ENCODE measurements at places on chromosomes 1 and 21.

DNA sequence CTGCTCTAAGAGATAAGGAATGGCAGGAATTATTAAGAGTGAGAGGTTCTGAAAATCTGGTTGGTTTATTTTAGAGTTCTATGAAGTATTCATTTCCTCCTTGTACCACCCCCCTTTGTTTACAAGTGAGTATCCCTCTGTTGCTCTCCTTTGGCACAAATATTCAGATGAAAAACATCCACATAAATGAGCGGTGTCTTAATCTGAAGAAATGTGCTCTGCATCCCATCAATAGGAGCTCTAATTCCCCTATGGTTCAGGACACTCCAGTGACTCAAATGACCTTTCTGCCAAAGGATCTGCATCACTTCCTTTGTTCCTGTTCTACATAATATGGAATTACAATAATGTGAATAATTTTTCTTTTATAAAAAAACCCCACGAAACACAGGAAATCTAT, 16.6 kb downstream of the DDAH1 start:
- peak; percentile 64 for ATAC-seq

- ATAC-seq: no peak
These were observed 31.3 kb downstream of the MAST2 start for GRCh38 chr1:45834689-45835088.

- ATAC-seq: no peak
These were observed 53.5 kb upstream of the PDC start for GRCh38 chr1:186514367-186514766.

DNA sequence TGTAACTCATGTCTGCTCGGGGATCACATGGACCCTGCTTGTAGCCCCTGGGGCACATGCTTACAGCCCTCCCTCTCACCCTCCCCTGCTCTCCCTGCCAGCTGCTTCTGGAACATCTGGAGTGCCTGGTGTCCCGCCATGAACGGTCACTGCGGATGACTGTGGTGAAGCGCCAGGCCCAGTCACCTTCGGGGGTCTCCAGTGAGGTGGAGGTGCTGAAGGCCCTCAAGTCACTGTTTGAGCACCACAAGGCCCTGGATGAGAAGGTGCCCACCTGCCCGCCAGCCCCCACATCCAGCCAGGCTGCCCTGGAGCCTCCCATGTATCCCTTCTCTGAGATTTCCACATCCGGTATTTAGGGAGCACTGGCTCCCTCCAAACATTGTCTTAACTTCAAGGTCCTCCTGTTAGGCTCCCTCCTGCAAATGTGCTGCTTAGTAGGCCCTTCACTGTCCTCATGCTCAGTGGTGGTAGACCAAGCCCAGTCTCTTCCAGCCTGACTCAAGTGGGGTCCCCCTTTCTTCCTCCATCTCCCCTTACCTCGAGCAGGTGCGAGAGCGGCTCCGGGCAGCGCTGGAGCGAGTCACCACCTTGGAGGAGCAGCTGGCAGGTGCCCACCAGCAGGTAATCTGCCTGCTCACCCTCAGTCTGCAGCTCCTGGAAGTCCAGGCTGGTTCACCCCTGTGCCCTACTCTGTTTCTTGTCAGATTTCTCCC, 17.7 kb downstream of the PPFIA4 start:
- no peak for ATAC-seq

DNA sequence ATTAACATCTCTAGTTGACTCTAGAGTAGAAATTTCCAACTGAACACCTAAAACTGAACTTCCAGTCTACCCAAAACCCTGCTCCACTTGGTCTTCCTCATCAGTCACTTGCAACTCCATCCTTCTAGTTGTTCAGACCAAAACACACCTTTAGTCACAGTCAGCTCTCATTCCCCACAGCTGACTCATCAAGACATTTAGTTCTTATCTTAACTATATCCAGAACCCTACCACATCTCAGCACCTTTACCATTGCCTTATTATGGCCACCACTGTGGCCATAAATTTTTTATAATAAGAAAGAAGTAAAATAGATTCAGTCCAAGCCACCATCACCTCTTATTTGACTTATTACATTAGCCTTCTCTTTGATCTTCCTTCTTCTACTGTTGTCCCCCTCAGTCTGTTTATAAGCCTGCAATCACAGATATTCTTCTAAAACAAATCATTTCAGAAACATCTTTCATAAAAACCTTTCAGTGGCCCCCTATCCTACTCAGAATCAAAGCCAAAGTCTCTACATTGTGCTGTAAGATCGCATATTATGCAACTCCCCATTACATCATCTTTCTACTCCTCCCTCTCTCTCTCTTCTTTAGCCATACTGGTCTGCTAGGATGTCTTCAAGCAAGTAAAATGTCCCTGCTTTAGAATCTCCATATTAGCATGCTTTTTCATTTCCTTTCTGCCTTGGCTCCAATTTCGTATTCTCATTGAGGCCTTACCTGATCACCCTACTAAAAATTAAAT, 275.9 kb downstream of the LRRC40 start:
- ATAC-seq: no peak

DNA sequence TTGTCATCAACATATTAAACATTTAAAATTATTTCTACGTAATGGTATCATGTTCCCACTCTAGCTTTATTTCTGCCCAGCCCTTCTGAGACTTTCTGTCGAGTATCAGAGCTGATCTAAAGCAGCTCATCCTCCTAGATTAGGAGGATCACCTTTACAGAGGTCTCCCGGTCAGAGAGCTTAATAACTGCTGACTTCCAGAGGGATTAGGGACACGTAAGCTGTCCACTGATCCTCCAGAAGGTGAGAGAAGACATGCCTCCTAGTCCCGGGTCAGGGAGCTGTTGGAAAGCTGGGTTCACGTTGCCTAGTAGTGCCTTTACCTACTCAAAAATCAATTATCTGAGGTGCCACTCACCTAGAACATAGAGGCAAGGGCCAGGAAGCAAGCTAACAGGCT, 31.2 kb upstream of the NADK start:
- ATAC-seq: no peak

- no peak for ATAC-seq
These were observed 25.7 kb downstream of the CAMK1G start for GRCh38 chr1:209609041-209609790.

- peak; percentile 70 for ATAC-seq
These were observed 15.6 kb upstream of the AIM2 start for GRCh38 chr1:159092036-159092760.

DNA sequence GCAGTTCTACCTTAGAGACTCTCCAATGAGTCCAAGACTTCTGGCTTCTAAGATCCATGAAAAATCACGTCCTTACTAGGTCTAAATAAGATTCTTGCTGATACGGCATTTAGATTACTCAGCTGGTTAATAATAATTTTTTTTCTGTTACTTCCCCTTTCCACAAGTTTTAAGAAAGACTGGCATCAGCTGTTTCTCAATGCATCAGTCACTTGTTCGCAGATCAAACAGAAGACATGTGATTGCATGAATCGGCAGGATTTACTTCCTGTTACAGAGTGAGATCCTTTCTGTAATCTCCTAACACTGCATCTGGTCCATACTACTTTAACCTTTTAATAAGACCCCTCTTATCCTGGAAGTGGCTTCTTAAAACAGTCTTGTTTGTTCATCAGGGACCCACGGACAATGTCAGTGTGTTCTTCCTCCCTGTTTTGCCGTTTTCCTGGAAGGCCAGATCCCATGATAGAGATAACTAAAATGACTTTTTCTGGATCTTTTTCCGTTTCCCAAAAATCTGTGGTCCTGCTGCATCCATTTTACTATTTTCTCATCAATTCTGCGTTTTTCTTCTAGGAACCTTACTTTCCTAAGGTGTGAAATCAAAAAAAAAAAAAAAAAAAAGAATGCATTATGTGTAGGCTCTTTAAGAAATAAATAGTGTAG, 6.1 kb downstream of the NPL start:
- no peak for ATAC-seq

GRCh38 chr1:111630567-111630966, 11.0 kb downstream of the RAP1A start:
- no peak for ATAC-seq

DNA sequence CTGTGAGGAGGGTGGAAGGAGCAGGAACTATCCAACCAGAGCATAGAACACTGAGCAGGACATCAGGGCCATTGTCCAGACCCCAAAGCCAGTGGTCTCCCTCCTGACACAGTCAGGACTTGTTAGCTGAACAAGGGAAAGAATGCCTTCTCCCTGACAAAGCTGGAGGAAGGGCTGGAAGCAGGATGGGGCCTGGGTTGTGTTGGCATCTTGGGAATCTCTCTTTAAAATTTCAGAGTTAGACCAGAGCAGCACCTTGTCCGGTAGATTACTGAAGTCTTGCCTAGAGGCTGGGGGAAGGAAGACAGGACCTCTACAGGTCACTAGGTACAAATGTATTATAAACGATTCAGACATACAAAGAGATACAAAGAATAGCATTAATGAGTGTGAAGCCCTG, 35.0 kb upstream of the ATP2B4 start:
- peak; percentile 33 for ATAC-seq

DNA sequence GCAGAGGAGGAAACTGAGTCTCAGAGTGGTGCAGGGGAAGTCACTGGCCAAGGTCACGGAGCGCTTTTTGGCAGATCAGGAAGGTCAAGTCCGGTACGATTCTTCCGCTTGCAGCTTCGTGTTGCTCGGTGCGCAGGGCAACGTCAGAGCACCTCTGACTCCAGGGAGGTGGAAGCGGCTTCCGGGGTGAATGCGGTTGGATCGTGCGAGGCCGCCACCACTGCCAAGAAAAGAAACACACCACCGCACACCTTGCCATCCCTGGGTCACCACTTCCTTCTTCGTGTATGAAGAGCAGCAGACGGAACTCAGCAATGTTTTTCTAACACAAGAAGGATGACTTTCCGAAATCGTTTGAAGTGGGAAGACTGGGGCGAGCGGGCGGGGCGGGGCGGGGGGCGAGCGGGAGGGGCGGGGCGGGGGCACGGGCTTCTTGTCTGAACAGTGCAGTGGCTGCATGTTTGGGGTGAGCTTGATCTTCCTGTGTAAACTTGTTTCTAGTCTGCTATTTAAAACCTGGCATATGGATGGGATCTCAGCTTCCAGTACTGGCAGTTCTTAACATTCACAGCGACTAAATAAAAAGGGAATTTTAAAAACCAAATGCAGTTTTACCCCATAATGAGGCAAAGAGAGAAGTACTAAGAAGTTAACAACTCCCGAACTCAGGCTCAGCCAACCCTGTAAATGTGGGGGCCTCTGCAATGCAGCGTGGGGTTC, 300.0 kb downstream of the RRAGC start:
- ATAC-seq: no peak
